ENCODE measurements at places on chromosomes 7 and 10. TPM values are rescaled to one million over a fixed set of nuclear protein-coding genes. Genes with fewer than 3 reads are reported as not detected.
A peak's percentile ranks its signal among the peaks of the same experiment; 100 is the strongest.

CDK1 gene
- 3.5 TPM for total RNA-seq

ZKSCAN5 gene
- total RNA-seq: 10.3 TPM

ZDHHC4 gene
- total RNA-seq: 48.3 TPM

MGMT gene
- total RNA-seq: 32.2 TPM

CFAP43 gene
- total RNA-seq: 1.7 TPM

SAP25 gene
- 2.4 TPM for total RNA-seq

GRCh38 chr7:43590862-43591557, 8.1 kb downstream of the STK17A start:
- no peak for DNase-seq

DNA sequence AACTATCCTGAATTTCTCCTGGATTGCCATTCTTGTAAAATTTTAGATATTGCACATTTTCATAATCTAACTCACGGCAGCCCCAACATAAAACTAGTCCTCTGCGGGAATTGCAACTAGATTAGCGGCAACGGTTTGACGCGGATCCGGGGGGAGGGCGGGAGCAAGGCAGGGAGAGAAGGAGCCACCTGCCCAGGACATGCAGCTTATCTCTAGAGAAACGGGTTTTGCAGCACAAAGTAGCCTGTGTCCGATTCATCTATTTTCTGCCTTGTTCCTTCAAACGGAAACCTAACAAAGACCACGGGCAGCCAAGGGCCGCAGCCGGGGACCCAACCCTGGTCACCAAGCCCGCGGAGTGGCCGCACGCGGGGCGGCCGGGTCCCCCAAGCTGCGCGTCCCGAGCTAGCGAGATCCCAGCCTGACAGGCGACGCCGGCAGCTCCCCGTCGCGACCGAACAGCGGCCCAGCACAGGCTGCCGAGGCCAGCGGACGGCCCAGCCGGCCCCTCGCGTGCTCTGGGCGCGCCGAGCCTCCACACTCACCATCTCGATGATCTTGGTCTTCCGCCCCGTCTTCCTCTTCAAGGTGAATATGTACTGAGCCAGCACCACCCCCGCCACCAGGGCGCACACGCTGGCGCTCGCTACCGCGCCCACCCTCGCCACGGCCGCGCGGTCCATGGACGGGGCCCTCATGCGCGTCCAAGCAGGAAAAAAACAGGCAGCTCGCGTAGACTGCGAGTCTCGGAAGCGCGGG, at the start of gene NT5C3A:
Gene NT5C3A, minus strand, starts transcription at position 754 of the 759 bp plus-strand sequence. Its CDS starts 71 bp downstream, at position 683.
- DNase-seq: no peak

GRCh38 chr7:134024739-134025138, 102.4 kb upstream of the LRGUK start:
- DNase-seq: no peak

DNA sequence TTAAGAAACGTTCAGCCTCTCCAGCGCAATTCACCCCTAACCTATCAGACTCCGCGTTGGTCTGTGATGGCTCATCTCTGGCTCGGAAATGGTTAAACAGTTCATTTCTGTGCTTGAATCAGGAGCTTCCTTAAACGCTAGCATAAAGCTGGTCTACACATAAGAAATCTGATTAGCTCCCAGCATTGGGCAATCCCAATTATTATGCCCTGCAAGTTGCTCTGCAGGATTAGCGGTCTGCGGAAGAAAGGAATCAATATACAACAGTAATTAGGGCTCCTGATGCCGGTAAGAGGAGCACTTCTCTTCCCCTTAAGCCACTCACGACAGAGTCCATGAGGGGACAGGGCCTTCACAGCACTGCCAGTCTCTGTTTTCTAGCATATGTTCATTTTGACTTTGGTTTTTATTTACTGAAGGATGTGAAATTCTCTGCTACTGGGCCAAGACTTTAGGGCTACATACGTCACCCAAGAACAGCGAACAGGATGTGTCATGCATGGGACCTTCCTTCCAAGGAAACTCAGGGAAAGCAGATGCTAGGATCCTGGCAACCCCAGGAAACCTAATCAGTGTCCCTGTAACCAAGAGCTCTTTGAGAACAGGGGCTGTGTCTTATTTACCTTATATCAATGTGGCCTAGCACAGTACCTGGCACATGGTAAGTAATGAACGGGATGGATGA, 324.4 kb downstream of the KCNMA1 start:
- DNase-seq: no peak

- DNase-seq: no peak
These were observed 11.4 kb downstream of the NET1 start for GRCh38 chr10:5423771-5424170.

- no peak for DNase-seq
These were observed 201.2 kb upstream of the ZMIZ1 start for GRCh38 chr10:78867555-78867939.

GRCh38 chr10:63628526-63629362, 107.5 kb downstream of the REEP3 start:
- peak; percentile 46 for DNase-seq

GRCh38 chr7:44537442-44537841, 3.7 kb downstream of the NPC1L1 start:
- no peak for DNase-seq

DNA sequence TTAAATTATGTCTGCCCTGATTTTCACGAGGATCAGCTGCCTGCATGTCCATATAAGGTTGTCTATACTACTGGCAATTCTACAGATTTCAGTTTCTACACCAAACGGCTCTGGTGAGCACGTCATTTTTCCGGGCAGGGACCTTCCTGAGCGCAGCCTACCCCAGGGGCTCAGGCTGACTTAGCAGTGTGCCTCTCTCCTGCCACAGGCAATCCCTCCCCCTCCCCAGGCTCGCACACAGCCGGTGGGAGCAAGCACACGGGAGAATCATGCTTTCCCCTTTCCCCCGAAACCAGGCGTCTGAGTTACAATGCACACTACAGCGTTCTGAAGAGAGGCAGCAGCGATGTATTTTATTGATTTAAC, 1.7 kb downstream of the KLF6 start:
- peak; percentile 53 for DNase-seq

- DNase-seq: no peak
These were observed 171.0 kb upstream of the SEMA3E start for GRCh38 chr7:83819911-83820310.

- DNase-seq: peak; percentile 66
These were observed 101.0 kb upstream of the SVIL start for GRCh38 chr10:29735628-29736365.

DNA sequence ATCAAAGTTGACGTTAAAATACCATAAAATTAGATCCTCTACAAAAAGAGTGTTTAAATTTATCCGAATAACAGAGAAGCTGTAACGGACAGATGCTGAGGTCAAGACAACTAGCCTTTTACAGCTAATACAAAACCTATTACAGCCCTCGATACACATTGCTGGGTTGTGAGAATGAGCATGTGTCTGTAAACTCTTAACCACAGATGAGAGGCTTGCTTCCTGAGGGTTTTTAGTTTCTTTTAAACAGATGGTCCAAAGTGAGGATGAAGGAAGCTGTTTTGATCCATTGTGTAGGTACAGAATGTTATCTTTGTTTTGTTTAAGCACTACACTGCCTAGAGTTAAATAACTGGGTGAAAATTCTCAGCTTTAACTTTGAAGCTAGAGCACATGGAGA, 578.2 kb downstream of the PARD3 start:
- no peak for DNase-seq

GRCh38 chr10:5587151-5588079, 62.7 kb downstream of the CALML3 start:
- no peak for DNase-seq

GRCh38 chr7:108561047-108561619, 8.4 kb downstream of the THAP5 start:
- DNase-seq: no peak

DNA sequence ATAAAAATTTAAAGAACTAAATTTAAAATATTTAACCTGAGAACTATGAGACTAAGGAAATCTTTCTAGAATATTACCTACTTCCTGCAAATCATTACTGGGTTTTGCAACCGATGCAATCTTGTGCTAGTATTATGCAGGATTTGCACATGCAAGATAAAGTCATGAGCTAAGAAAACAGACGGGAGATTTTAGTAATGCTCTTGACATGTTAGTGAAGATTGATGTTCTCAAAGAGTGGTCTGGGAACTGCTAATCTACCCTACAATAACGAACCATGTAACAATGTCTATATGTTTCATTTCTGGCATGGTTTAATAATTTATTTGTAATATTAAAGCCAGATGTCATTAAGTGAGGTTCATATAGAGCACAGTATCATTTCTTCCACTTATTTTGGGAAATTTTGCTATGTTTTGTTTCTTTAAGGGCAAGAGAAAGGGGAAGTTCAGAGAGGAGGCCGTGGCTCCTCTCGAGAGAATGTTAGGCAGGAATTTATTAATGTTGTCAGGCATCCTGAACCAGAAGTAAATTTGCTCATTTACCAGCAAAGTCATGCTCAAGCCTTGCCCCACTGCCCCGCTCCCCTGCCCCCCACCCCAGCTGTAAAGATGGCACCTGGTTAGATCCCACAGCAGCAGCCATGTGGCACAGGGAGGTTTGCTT, 22.8 kb downstream of the LRRC17 start:
- no peak for DNase-seq

DNA sequence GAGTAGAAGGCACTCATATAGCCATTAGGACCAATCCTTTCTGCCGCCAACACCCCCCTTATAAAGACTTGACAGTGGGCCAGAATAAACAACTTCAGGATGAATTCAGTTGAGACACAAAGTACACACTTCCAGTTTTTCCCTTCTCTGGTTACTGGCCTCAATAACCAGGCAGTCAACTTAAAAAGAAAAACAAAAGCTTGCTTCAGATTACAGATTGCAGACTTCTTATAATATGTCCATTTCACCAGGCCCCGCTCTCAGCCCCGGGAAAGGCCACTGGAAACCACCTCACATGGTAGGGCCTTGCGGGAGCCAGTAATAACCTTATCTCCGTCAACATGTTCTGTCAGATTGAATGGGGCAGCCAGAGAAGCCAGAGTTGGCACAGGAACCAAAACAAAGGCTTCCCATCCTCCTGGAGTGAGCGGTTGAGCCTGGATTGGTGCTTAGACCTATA, 108.8 kb downstream of the EGFR start:
- no peak for DNase-seq

GRCh38 chr10:21494191-21495001, 31.1 kb downstream of the SKIDA1 start:
- DNase-seq: no peak

GRCh38 chr7:121107923-121108498, 119.5 kb downstream of the CPED1 start:
- no peak for DNase-seq

Data from tibial nerve (tissue), 4 donors.